Testis (tissue), 5 donors: ENCODE measurements at places on chromosomes 12 and 14. TPM values are rescaled to one million over a fixed set of nuclear protein-coding genes. Genes with fewer than 3 reads are reported as not detected.

GRCh38 chr12:13101821-13102375 is 1.6 kb downstream of the GSG1 start:
- DNase-seq, result no peak

DNA sequence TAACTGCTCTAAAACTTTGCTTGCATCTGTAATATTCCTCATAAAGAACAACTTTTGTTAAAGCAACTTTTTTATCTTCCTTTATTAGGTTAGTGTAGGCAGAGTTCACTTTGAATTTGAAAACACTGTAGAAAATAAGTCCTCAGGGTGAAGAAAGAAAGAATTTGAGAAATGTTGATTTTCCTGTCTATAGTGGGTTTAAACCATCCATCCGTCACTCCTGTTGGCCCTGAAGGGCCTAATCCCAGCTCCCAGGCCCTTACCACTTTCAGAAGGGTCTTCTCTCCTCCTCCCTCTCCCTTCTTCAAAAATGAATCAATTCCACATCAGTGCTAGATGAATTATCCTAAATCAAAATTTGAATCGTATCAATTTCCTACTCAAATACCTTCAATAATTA is 4.9 kb upstream of the SLC2A3 start:
- DNase-seq, result no peak

DNA sequence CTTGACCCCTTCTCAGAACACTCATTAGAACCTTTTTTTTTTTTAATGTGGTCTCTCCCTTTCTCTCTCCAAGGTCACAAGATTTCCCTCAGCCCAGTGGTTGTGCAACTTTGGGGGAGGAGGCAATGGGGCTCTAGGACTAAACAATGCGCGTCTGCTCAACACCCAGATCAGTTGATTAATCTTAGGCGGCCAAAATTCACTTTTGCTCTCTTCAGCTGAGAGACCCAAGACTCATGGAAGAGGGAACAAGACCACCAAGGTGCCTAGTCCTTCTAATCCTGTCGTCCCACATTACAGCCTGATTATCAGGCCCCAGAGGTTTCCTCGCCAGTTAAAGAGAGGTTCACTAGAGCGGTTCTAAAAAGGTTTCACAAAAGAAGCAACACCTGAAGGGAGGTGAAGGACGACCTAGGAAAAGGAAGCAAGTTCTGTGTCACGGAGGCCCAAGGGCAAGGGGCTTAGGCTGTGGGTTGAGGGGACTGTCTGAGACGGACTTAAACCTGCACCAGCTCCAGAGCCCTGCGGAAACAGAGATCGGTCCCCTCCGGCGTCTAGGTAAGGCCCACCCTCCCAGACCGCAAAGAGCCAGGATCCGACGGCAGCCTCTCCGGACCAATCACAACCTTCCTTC is 824 bp upstream of the TARBP2 start:
- peak; percentile 71 for DNase-seq

- DNase-seq, result no peak
These were observed 132.4 kb downstream of the ZFP36L1 start for GRCh38 chr14:68660495-68660894.

DNA sequence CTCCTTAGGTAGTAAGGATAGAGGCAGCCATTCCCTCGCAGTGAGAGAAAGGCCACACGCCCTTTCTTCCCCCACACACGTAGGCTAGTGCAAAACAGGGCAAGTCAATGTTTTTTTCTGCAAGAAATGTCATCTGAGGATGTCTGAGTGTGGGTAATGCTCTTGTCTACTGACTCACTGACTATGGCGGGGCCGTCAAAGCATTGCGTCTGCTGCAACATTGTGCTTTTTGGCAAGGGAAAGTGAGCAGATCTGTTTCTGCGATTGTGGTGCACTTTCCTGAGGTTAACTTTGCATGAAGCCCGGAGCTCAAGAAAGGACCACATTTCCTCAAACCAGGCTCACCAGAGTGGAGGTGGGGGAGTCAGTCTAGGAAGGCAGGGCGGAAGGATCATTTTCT is 181.6 kb upstream of the GZMB start:
- DNase-seq, result no peak

LRFN5 gene
- 2.4 TPM for polyA plus RNA-seq

IFNG gene
- polyA plus RNA-seq, result 0.26 TPM

CIDEB gene
- polyA plus RNA-seq, result 7.0 TPM
